Hair follicular keratinocyte (primary cell): ENCODE measurements at places on chromosomes 1 and 21. TPM values are rescaled to one million over a fixed set of nuclear protein-coding genes. Genes with fewer than 3 reads are reported as not detected.

Gene DNASE2B
- total RNA-seq, result not detected in 2 replicates

Gene ACAP3
- total RNA-seq, result 17.6 and 25.7 TPM in 2 replicates

Gene CFHR4
- total RNA-seq, result not detected in 2 replicates

Gene DMRTA2
- not detected in 2 replicates for total RNA-seq

Gene MAP3K21
- 7.3 and 11.2 TPM in 2 replicates for total RNA-seq

Gene SLC44A3
- 1.5 and 2.5 TPM in 2 replicates for total RNA-seq

Gene ZC3H11A
- 43.4 and 64.7 TPM in 2 replicates for total RNA-seq

Gene FCRL6
- not detected in 2 replicates for total RNA-seq

Gene LCE1F
- total RNA-seq, result not detected in 2 replicates
